ENCODE measurements at places on chromosomes 3 and 15.

DNA sequence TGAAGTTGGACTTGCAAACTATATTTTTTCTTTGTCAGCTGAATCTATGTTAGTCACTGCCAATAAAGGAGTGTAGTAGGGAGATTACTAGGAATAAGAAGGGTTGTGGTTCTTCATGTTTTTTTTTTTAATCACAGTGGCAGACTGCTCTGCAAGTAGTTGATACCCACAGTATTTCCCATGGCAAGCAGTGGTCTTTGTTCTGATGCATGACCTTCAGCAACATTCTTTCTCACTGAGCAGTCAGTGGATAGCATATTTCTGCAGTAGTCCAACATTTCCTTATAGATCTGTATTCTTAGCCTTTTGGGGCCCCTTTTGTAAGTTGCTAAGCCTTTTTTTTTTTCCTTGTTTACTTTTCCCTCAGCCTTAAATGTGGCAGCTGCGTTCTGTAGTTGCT is 151.1 kb downstream of the DOCK3 start:
- no peak for DNase-seq

DNA sequence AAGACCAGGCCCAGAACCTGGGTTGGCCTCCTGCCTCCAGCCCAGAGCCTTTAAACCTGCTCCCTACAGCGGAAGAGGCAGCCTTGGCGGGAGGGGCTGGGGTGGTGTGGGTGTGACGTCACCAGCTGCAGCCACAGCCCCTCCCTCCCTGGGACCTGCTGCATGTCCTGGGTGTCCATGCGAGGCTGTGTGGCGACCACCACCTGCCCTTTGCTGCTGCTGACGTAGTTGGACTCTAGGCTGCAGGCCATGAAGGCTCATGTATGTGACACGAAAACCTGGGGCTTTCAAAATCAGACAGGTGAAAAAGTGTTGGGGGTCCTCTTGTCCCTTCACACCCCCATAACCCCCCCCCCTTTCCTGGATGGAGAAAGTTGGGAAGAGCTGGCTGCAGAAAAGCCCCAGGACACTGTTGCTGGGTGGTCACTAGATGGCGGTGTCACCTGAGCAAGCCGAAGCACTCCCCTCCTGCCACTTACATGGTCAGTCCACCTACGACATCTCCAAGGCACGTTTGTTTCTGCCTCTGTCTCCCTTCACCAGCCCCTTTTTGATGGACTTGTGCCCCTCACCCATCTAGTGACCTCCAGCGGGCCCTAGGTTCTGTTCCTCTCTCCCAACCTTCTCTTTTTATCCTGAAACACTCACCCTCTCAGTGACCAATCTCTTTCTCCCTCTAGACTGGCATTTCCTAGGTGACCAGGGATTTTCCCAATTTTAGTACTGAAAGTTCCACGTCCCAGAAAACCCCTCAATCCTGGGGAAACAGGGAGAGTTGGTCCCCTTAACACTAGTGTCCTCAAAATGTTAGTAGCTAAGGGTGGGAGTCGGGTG is 35.2 kb downstream of the SLC6A20 start:
- peak; percentile 34 for DNase-seq

DNA sequence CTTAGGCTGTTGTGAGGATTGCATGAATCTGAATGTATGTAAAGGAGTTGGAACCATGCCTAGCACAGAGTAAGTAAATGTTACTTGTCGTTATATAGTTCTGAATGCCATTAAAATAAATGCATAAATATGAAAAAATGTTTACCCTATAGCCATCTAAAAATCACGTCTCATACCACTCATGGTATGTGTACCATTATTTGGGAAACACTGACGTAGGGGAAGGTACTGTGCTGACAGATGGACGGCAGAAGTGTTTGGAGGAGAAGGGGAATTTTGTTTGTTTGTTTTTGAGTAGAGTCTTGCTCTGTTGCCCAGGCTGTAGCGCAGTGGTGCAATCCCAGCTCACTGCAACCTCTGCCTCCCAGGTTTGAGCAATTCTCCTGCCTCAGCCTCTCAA is 30.5 kb upstream of the PDZRN3 start:
- DNase-seq = no peak

GRCh38 chr15:63545520-63545919 is 41.1 kb downstream of the USP3 start:
- no peak for DNase-seq

GRCh38 chr15:74108111-74108510 is 22.3 kb upstream of the ISLR2 start:
- no peak for DNase-seq

DNA sequence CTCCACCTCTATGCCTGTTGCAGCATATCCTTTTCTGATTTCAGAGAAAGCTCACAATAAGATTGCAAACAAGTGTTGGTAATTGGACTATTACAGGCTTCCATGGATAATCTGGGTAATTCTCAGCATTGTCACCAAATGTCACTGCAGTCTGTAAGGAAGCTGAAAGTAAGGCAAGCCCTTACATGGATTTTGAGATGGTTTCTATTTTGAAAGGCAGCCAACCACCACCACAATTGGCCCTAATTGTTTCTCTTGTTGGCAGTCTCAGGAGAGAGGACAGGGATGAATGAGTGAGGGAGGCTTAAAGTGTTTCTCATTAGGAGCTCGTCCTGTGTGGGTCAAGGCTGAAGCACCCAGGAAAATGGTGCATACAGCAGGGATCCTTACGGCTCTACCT is 879.9 kb downstream of the TUSC7 start:
- DNase-seq = no peak

GRCh38 chr3:47370887-47371697 is 9.7 kb upstream of the PTPN23 start:
- DNase-seq = peak; percentile 31

DNA sequence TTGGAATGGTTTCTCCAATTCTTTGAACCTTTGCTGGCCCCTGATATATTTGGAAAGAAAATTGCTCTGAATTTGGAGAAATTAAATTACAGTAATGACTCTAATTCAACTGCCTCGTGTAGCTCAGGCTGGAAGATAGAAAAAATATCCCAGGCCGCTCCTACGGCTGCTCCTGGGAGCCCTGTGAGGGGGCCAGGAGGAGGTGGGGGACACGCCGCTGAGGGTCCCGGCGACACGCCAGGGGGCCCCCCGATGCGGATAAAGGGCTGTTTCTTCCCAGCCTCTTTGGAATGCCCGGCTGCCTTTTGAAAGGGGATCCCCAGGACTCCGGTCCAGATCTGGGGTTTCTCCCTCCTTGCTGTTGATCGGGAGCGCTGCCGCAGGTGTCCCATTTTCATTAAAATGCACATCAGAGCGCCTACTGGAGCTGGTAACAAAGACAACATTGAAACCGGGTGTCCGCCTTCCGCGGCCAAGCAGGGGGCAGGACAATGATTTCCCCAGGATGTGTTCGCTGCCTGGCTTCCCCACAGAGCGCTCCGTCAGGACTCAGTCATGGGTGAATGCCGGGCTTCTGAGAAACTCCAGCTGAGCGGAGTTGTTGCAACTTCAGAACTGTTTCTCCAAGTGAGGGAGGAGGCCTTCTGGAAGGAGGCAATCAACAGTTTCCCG is 200.1 kb upstream of the KBTBD8 start:
- no peak for DNase-seq

DNA sequence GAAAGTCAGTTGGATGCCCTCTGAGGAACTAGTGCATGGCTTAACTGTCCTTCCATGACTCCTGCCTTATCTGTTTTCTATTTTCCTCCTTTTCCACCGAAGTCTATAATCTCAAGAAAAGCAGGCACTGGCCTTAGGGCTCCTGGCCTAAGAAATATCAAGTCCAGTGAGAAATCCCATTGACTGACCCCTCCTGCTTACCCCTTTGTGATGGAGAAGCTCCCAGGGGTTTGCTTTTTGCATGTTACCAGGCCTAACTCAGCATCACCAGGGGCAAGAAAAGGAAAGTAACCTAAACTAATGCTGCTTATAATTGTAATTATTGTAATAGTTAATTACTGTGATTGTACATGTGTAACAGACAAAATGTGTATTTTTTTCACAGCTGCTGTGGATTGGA is 21.7 kb downstream of the CCR3 start:
- DNase-seq = no peak

GRCh38 chr3:100972867-100973266 is 20.4 kb downstream of the ABI3BP start:
- no peak for DNase-seq

GRCh38 chr3:100777271-100777670 is 68.0 kb downstream of the TFG start:
- no peak for DNase-seq

GRCh38 chr3:126747768-126748167 is 43.7 kb downstream of the CHCHD6 start:
- DNase-seq = no peak

GRCh38 chr15:70248116-70249025 is 150.7 kb upstream of the TLE3 start:
- no peak for DNase-seq

DNA sequence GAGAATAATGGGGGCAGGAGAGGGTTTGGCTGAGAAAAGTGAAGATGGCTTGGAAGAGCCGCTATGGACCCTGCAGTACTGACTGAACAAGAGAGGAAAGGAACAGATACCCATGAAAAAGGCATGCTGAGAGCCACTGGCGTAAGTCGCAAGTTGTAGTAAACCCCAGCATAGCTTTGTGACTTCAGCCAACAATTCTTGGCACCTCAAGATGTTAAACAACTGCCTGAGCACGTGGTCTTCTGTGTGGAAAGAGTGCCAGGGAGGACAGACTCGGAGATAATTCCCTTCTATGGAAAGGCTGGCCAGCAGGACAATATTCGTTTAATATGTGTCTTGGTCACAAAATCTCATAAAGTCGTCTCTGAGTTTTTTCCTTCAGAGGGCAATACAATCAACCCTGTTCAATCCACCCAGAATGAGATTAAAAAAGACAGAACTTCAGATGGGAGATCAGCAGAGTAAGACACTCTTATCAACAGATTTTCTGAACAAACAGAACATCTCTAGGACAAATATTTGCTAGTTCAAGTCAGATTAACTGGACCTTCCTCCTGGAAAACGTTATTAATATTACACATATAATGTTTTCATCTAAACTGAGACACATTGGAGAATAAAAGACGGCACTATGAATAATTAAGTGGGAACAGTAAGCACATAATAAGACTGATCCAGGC is 49.2 kb downstream of the NEK10 start:
- DNase-seq = no peak

DNA sequence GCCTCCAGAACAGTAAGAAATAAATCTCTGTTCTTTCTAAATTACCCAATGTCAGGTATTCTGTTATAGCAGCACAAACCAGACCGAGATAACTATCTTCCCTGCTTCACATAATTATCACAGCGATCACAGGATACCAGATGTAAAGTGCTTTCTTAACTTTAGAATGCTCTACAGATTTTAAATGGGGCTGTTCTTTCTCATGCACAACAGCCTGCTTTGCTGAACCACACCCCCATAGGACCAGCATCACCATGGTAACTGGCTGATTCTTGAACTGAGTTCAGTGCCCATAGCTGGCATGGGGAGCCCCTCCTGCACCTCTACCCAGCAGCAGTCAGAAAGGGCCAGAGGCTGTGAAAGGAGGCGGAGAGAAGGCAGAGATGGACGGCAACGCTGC is 7.8 kb downstream of the CD80 start:
- no peak for DNase-seq

DNA sequence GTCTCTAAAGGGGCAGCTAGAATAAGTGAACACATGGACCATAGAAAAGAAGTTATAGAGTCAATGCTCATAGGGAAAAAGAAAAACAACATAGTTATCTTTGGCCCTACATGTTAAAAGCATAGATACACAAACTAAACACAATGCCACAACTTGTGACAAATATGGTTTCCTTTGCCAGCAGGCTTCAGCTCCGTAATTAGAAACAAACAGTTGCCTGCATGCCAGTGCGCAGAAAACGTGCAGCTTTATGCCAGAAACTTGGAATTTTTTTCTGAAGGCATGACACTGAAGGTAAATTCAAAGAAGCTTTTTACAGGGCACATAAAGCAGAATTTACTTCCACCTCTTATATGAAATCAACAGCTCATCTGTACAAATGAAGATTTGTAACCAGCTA is 2.2 kb upstream of the CPNE4 start:
- no peak for DNase-seq

DNA sequence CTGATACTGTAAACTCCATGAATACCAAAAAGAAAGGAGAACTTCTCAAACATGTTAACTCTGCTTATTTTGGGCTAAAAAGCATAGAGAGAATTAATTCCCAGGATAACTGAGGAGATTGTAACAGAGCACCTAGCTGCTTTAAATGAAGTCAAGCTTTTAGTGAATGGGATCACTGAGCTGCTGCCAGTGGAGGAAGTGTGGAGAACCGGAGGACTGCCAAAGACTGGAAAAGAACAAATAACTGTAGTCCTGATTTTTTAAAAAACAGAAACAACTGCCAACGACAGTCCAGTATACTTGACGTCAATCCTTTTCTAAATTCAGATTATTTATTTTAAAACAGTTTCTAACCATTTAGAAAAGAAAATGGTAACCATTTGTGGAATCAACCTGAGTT is 3.3 kb downstream of the C3orf70 start:
- no peak for DNase-seq

DNA sequence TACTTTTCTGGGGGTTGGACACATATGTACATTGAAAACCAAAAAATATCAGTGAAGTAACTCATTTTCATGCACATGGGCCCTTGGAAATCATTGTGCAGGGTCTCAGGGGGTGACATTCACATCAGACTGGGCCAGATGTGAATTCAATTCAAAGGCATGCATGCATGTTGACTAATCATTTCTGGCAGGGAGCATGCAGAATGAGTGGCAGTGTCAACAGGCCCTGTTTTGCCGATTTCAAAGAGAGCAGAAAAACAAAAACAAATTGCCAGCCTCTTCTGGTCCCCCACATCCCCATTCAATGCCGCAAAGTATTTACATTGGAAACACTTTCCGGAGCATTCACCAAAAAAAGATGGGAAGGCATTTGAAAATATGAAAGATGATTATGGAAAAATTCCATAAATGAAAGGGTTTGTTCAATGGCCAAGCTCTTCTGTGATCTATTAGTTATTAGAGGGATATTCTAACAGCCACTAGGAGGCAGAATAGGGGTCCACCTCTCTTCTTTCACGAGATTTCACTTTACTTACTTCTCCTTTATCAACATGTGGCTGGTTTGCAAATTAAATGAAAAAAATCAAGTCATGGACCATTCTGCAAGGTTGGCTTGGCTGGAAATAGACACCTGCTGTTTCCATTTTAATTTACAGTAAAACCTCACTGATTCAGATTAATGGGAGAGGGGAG is 119.9 kb upstream of the FEZF2 start:
- DNase-seq = no peak

- no peak for DNase-seq
Observed at GRCh38 chr3:111190518-111190917, 118.9 kb downstream of the NECTIN3 start.

- no peak for DNase-seq
Observed at GRCh38 chr15:90058308-90058707, 44.0 kb downstream of the IDH2 start.

GRCh38 chr15:64596701-64597476 is 136.5 kb downstream of the ZNF609 start:
- DNase-seq = no peak

DNA sequence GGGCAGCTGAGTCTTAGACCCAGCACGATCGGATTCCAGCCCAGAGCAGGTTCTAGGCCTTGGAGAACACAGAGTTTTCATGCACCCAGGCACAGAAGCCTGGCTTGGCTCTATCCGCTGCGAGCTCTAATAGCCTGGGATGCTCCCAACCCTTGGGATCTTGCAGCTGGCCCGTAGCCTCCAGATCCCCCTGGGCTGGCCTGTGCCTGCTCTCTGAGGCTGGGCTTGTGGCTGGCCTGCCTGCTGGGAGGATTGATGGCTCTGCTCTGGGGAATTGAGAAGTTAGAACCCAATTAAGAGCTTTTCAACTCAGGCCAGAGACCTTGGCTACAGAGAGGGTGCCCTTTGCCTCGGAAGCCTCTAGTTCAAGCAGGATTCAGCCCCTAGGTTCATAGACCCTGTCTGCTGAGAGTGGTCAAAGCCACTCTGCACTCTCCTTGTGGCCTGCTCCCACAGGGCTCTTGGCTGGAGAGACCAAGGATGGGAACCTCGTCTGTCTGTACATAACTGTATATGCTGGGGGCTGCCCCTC is 64.4 kb downstream of the MAGEF1 start:
- DNase-seq = no peak
